ENCODE measurements at places on chromosomes 6 and 20.

DNA sequence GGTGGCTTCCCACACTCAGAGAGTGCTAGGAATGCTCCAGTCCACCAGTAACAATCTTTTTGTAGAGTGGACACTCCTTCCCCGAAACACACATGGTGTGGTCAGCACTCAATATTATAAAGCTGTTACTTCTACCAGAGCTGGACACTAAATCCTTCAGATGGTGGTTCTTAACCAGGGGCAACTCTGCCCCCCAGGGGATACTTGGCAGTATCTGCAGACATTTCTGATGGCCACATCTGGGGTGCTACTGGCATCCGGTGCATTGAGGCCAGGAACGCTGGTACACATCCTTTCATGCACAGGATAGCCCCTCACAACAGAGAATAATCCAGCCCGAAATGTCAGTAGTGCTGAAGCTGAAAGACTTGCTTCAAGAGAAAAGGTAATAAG lies 124.4 kb downstream of the NFATC2 start:
- no peak for DNase-seq

DNA sequence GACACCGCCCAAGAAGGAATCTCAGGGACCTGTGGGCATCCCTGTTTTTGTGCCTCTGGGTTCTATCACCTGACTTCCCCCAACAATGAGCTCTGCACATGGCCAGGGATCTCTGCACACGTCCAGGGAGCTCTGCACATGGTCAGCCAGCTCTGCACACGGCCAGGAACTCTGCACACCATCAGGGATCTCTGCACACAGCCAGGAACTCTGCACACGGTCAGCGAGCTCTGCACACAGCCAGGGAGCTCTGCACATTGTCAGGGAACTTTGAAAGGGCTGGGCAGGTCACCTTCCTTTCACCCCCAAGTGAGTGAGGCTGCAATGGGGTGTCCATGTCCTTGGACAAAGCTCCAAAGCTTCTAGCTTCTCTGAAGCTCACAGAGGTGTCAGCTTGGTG lies 5.2 kb upstream of the SLCO4A1 start:
- no peak for DNase-seq

DNA sequence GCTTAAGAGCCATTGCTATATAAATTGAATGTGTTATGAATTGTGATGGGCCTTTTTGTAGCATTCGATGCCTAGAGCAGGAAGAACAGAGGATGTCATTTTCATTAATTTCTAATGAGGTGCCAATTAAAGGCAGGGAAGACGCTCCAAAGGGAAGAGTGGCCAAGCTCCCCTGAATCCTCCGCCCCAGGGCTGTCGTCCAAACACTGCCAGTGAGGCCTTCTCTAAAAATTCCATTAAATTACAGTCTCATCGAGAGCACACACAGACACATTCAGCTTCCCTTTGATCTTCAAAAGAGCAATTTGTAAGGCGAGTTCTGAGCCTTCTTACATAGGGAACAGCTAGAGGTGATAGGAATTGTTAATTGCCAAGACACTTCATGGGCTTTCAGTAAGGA lies 300.0 kb downstream of the ZFAND3 start:
- no peak for DNase-seq

GRCh38 chr6:81808851-81809570 lies 56.5 kb upstream of the TENT5A start:
- DNase-seq: no peak

- DNase-seq: no peak
These were observed 184.2 kb upstream of the RREB1 start for GRCh38 chr6:6923605-6924004.

- DNase-seq: no peak
These were observed 100.4 kb downstream of the TMEM200A start for GRCh38 chr6:130466052-130466747.

All from Panc1 (cell line).